ENCODE measurements at places on chromosomes 2 and 18.

GRCh38 chr2:162430323-162430722 lies 86.4 kb downstream of the GCA start:
- DNase-seq: no peak

DNA sequence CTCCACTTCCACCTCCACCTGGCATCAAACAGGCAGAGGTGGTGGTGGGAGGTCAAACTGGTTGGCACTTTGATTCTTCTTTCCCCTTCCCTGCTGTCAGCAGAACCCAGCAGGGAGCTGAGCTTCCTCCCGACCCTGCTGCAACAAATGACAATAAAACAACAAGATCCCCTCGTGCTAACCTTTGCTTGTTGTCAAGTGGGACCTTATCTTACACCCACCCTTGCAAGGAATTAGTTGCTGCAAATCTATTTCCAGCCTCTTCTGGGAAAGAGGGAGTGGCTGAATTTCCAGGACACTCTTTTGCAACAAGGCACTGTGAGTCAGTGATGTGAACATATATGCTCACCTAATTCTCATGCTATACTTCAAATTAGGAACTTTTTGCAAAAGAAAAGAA lies 655.1 kb downstream of the DSC3 start:
- no peak for DNase-seq

DNA sequence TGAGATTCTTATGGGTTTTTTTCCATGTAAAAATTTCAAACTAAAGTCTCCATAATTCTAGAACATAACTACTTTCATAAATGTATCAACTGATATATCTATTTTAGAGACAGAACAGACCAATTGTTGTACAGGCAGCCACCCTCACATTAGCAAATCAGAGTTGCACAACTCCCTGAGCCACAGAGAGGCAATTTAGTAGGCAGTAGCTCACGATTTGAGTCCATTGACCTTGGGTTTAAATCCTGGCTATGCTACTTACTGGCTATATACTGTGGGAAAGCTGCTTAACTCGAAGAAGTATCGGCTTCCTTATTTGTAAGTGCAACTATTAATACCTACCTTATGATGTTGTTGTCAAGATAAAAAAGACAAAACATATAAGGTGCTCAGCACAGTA lies 16.2 kb downstream of the MTIF2 start:
- DNase-seq: no peak

DNA sequence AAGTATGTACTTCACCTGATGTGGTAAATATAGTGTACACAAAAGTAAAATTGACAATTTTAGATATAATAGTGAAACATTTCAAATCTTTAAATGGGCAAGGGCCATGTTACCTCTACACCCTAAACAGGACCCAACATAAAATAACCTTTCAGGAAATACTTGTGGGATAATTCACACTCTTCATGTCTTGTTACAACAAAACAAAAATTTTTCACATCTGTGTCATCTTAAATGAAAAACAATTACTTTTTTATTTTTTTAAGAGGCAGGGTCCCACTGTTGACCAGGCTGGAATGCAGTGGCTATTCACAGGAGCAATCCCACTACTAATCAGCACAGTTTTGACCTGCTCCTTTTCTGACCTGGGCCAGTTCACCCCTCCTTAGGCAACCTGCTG lies 42.1 kb downstream of the SRBD1 start:
- no peak for DNase-seq

DNA sequence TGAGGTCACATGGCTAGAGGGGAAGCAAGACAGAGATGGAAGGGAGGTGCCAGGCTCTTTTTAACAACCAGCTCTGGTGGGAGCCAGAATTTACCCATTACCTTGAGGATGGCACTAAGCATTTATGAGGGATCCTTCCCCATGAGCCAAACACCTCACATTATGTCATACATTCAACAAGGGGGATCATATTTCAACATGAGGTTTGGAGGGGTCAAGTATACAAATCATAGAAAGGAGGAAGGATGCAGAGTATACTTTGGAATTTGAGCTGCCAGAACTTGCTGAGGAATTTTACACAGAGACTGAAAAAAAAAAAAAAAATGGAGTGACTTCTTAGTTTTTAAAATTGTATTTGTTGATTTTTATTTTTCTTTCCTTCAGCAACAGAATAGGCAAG lies 891.4 kb downstream of the CCDC85A start:
- no peak for DNase-seq

GRCh38 chr2:85580206-85580605 lies 2.8 kb downstream of the VAMP8 start:
- DNase-seq: no peak

DNA sequence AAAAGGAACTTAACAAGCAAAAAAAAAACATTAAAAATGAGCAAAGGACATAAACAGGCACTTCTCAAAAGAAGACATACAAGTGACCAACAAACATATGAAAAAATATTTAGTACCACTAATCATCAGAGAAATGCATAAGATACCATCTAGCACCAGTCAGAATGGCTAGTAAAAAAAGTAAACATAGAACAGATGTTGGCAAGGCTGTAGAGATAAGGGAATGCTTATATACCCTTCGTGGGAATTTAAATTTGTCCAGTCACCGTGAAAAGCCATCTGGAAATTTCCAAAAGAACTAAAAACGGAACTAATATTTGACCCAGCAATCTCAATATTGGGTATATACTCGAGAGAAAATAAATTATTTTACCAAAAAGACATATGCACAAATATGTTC lies 1751.3 kb upstream of the LRRTM1 start:
- no peak for DNase-seq

GRCh38 chr18:22558945-22559385 lies 141.2 kb upstream of the CTAGE1 start:
- DNase-seq: no peak

DNA sequence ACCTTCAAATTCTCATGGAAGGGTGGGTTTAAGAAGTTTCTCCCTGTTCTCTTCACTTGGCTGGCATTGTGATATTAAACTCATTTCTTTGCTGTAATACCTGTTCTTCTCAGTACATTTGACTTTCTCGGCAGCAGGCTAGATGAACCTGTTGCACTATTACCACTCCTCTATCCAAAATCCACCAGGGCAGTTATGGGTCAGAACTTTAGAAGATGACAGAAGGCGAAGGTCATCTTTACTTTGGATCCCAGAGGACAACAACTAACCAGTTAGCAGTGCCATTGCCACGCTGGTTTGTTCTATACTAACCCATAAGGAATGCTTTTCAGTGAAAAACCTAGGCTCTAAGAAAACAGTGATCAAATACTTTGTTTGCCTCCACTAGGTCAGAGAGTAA lies 901.0 kb downstream of the TSN start:
- no peak for DNase-seq

All from CD4-positive, CD25-positive, alpha-beta regulatory T cell (primary cell).